ENCODE measurements at places on chromosomes 5 and 9. TPM values are rescaled to one million over a fixed set of nuclear protein-coding genes. Genes with fewer than 3 reads are reported as not detected.

ZNF883 gene
- total RNA-seq, result 0.78 TPM

ADAMTSL1 gene
- total RNA-seq, result 7.3 TPM

SLC45A2 gene
- total RNA-seq, result not detected

PAM gene
- total RNA-seq, result 227 TPM

IL5 gene
- not detected for total RNA-seq

GPR150 gene
- total RNA-seq, result 0.49 TPM

EGFL7 gene
- total RNA-seq, result 302 TPM

DNA sequence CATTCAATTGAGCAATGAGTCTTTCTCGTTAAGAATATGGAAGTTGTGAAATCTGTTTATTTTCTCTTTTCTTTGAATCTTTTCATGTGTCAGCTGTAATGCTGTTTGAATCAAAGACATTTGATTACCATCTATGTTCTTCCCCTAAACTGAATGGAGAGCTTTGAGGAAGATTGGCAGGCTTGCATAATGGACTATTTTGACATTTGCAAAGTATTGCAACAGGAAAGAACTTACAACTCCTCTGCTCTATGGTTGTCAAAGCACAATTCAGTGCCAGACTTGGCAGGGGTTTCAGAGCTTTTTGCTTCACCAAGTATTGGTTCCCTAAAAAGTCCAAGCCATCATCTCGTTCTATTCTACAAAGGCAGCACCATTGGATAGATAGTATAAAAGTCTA, 549.0 kb upstream of the NUDT12 start:
- no peak for DNase-seq

GRCh38 chr9:68678430-68678829, 26.6 kb upstream of the PIP5K1B start:
- DNase-seq, result no peak

- DNase-seq, result no peak
These were observed 185.9 kb downstream of the SEMA6A start for GRCh38 chr5:116388564-116389258.

DNA sequence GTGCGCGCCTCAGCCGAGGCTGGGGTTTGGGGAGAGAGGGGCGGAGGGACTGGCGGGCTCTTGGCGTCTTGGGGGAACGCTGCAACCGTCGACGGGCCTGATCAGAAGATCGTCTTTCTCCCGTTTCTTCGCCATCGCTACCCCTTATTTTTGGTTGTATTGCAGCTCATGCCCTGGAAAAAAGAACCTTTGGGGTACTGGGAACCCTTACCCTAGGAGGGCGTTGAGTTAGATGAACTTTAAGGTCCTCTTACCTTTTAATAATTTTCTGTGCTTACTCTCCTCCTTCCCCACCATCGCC, 719 bp downstream of the PAIP2 start:
- DNase-seq, result no peak

DNA sequence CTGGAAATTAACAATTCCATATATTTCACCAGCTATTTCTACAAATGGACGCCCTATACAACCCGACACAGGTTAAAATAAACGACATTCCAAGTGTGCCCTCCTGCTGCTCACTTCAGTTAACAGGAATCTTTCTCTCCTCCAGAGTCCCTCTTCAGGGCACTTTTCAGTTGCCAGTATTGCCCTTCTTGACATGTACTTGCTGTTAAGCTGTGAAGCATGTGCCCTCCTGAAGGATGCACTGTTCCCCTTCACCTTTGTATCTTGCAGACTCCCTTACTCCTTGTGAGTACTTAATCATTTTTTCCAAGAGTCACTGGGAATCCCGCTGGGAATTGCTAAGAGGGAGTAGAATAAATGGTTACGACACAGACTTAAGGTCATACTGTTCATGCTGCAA, 364.1 kb downstream of the CTNND2 start:
- DNase-seq, result no peak
